ENCODE measurements at places on chromosomes 6 and 20. TPM values are rescaled to one million over a fixed set of nuclear protein-coding genes. Genes with fewer than 3 reads are reported as not detected.

DNA sequence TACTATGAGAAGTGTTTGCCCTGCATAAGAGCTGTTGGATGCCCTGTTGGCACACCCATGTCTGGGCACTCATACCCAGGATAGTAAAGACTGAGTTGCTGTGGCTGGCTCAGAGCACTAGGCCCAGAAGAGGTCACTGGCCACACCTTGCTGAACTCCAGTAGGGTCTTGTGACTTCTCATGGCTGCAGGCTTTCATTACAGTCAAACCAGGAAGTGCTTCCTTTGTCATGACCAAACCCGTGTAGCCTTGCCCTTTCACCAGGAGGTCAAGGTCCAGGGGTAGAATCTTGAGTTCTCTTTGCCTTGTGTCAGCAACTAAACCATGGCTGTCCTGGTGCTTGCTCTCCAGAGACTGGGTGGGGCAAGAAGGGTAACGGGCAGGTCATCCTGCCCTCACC lies 49.5 kb downstream of the CD164 start:
- DNase-seq = no peak

DNA sequence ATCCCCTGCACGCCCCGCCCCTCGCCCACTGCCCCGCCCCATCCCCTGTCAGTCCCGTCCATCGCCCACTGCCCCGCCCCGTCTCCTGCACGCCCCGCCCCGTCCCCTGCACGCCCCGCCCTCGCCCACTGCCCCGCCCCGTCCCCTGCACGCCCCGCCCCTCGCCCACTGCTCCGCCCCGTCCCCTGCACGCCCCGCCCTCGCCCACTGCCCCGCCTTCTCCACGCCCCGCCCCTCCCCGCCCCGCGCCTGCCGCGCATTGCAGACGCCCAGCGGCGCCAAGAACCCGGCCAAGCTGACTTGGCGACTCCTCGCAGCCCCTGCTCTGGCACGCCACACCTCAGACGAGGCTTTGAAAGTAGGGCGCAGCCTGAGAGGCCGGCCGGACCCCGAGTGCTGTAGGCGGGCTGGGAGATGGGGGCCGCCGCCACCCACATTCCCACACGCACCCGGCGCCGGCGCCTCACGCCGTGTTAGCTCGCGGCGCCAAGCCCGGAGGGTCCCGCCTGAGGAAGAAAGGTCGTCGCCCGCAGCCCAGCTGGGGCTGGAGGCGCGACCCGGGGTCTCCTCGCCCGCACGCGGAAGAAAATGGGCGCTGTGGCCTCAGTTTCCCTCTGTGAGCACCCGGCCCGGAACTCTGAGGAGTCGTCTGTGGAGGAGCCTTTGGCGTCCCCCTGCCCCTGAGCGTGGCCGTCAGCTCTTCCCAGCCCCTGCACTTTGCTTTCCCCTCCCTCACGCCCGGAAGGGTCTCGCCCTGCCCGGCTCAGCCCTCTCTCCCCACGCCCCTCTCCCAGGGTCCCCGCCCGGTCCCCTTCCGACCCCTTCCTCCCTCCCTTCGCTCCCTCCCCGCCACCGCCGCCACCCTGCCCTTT lies at the start of gene RAD21L1:
Gene RAD21L1, plus strand, starts transcription at position 262 of the 872 bp plus-strand sequence. CDS start 2,410 bp downstream, outside the sequence.
- DNase-seq = peak; percentile 56

DNA sequence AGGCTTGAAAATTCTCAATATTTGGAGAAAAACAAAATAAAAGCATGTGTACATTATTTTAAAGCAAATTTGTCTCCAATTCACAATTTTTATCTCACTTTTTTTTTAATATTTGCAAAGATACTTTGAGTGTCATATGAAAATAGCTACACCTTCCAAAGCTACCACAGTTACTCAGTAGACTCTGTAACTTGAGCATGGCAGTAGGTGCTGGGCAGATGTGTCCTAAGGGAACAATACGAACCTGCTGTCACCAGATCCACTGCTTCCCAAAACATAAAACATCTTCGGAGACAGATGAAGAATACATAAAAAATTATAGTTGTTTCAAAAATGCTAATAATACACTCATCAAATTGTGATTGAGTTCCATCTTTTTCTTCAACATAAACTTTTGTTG lies 10.6 kb downstream of the WDR27 start:
- DNase-seq = no peak

GRCh38 chr6:43964659-43965570 lies 162.3 kb downstream of the MRPL14 start:
- DNase-seq = no peak

- no peak for DNase-seq
Measured at GRCh38 chr20:48064929-48065328, 279.6 kb upstream of the SULF2 start.

DNA sequence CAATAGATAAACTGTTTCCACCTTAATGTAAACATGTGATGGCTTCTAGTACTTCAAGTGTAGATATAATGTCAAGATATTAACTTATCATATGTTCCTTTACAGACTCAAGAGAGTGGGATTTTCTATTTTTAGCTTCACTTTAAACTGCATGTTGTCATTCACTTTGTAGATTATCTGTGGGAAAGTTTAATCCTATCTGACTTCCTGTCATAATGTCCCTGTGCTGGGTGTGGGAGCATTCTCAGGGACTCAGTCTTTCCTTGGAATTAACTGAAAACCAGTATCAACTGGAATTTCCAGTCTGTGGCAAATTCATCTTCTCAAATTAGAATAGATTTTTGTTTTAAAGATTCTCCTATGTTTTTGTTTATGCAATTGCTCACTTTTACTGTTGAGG lies 226.1 kb upstream of the FERMT1 start:
- DNase-seq = no peak

- no peak for DNase-seq
Measured at GRCh38 chr20:53769041-53769440, 175.4 kb upstream of the ZNF217 start.

DNA sequence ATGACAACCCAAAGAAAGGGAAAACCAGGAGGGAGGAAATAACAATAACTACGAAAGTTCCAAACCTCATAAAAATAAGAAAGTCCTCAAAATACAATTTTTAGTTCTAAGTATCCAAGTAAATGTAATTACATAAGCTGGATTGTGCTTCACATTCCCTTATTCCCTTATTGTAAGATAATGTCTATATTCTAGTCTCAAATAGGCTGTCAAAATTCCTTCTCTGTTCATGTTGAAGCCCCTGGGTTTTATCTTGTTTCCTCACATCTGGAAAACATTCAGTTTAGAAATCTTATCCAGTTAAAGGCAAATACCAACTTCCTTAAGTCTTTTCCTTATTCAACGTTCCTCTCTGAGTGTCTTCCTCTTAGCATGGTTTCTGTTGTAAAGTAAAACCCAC lies 282.3 kb downstream of the CD109 start:
- DNase-seq = no peak

DNA sequence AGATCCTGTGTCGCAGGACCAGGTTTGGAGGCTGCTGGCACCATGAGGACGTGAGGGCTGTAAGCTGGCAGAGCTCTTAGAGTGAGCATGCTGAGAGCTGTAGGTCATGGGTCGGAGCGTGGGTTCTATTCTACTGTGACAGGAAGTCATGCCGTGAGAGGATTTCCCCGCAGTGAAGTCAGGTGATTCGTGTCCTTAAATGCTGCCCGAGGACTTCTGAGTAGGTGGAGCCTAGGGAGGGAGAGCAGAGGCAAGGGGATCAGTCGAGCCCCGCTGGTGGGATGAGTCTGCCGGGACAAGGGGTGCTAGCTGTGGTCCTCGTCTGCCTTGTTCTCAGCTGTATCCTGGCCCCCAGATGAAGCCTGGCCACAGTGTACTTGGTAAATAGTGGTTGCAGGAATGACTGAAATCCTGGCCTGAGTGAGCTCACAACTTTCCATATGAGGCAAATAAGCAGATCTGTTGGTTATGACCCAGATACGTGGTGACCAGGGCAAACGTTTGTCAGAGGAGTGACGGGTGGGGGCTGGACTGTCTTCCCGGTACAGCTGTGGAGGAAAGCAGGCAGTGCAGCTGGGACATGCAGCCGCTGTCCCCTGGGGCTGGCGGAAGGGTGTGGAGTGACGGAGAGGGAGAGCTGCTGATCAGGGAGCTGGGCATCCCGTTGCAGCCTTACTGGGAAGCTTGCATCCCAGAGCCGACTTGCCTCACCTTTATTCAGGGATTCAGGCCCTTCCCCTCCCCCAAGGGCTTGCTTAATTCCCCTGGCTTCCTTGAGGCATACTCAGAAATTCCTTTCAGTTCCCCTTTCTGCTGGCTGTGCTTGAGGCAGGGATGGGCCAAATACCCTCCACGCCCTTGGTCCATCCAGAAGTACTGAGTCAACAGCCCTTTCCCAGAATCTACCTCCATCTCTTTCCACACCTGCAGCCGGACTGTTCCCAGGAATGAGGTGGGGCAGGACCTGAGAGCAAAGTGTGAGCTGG lies 250.9 kb upstream of the RREB1 start:
- DNase-seq = no peak

GRCh38 chr6:150634176-150634963 lies 34.7 kb downstream of the PLEKHG1 start:
- no peak for DNase-seq

- DNase-seq = no peak
Measured at GRCh38 chr20:21395051-21395665, 2.2 kb downstream of the NKX2-4 start.

- peak; percentile 46 for DNase-seq
Measured at GRCh38 chr20:5191829-5192569, 65.2 kb downstream of the CDS2 start.

GRCh38 chr20:20551409-20551808 lies 161.0 kb downstream of the RALGAPA2 start:
- DNase-seq = no peak

DNA sequence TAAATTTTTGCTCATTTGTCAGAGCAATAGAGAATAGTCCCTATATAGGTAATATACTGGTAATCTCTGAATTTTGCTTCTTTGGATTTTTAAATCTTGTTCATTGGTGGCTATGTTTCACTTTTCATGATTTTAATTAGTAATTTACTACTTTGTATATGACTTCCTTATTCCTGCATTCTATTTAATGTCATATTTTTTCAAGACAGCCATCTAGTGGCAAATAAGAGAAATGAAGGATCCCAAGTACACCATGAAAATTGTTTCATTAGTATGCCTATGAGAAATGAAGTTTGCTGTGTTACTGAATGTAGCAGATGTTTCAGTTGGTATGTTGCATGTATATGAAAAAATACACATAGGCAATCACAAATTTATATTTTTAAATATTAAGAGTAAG lies 82.4 kb downstream of the ZNF292 start:
- no peak for DNase-seq

- no peak for DNase-seq
Measured at GRCh38 chr6:73980096-73980495, 284.1 kb downstream of the CD109 start.

GRCh38 chr20:9626357-9626756 lies 112.0 kb downstream of the LAMP5 start:
- DNase-seq = no peak

DNA sequence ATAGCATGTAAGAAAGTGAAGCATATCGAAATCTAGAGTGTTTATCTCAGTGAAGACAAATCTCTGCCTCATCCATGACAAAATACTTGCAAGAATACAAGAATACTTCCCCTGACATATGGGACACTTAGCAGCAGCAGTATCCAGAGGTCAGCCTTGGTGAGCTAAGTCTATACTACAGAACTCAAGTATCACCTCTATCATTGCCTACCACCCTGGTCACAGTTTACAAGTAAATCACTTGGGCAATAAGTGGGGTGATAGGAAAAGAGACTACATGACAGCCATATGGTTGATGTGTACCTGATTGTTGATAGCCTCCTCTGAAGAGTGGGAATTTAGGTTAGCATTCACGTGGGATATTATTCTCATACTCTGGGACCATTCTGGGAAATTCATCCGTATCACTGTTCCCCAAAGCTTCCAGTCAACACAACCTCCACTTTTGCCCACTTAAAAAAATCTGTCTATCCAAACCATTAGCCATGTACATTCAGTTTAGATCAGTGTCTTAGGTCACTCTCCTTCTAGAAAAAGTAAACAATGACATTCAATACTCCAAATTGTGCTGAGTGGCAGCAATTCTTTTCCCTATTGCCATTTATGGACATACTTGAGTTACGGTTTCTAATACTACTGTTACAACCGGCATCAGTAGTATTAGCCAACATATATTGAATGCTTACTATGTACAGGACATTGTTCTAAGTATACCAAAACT lies 118.2 kb upstream of the PRSS16 start:
- no peak for DNase-seq

GRCh38 chr6:143877584-143878271 lies 13.5 kb downstream of the ZC2HC1B start:
- no peak for DNase-seq

- peak; percentile 46 for DNase-seq
Measured at GRCh38 chr20:33649201-33649681, 12.9 kb upstream of the C20orf144 start.

DNA sequence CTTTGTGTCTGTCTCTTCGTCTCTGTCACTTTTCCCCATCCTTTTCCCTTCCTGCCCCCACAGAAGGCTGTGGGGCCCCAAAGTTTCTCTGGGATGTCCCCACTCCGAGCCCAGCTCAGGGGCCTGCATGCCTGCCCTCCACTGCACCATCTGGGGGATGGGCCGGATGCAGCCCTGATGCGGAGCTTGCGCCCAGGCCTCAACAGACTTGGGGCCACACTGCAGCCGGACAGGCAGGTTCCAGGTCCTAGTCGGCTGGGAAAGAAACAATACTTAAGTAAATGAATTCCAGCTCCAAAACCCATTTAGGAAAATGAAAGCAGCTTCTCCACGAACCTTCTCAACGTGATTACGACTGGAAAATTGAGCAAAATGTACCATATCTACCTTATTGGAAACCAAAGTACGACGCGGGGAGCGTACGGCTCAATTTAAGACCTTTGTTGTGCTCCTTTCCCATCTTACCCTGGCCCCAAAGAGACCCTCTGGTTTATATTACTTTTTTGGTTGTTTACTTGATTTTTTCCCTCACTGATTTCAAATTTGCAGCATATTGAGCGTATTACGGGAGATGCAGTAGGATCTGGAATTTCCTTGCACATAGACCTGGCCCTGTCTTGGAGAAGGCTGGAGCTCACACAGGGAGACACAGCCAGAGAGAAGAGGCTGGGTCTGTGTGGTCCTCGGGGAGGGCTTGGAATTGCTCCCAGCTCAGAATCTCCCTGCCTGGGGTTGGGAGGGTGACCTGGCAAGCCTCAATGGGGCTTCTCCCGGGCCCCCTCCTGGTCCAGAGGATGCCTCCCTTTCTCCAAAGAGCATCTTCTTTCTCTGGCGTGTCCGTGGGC lies 8.0 kb downstream of the FOXC1 start:
- no peak for DNase-seq

GRCh38 chr20:64228086-64228653 lies 27.4 kb upstream of the PCMTD2 start:
- DNase-seq = no peak

DNA sequence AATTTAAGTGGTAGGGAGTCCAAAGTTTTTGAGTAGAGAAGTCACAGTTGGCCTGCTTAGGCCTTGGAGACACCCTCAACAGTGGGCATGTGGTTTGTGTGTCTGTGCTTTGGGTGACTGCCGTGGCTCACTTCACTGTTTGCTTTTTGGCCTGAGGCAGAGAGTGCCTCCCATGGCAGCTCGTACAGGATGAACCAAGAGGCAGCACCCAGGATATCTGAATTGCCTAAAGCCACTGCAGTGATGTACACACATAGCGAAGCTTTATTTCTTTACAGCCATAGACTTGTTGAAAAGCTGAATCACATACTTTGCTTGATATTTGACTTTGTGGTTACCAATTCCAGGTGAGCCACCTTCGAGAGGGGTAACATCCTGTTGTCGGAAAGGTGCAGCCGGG lies 21.6 kb downstream of the RREB1 start:
- no peak for DNase-seq

Gene ZSCAN31
- polyA plus RNA-seq = 10.4 TPM

Gene LAMP5
- 1.0 TPM for polyA plus RNA-seq

Gene CRIP3
- polyA plus RNA-seq = 5.1 TPM

Gene CEP85L
- 10.8 TPM for polyA plus RNA-seq

Gene OPN5
- polyA plus RNA-seq = 0.09 TPM

Gene FOXF2
- polyA plus RNA-seq = 78.3 TPM

Gene GSTA2
- 0.22 TPM for polyA plus RNA-seq

Gene THBD
- polyA plus RNA-seq = 29.1 TPM

Gene TSPO2
- 0.28 TPM for polyA plus RNA-seq

Measured in right lung (tissue), 10 donors.